ENCODE measurements at places on chromosomes 12 and 14.

DNA sequence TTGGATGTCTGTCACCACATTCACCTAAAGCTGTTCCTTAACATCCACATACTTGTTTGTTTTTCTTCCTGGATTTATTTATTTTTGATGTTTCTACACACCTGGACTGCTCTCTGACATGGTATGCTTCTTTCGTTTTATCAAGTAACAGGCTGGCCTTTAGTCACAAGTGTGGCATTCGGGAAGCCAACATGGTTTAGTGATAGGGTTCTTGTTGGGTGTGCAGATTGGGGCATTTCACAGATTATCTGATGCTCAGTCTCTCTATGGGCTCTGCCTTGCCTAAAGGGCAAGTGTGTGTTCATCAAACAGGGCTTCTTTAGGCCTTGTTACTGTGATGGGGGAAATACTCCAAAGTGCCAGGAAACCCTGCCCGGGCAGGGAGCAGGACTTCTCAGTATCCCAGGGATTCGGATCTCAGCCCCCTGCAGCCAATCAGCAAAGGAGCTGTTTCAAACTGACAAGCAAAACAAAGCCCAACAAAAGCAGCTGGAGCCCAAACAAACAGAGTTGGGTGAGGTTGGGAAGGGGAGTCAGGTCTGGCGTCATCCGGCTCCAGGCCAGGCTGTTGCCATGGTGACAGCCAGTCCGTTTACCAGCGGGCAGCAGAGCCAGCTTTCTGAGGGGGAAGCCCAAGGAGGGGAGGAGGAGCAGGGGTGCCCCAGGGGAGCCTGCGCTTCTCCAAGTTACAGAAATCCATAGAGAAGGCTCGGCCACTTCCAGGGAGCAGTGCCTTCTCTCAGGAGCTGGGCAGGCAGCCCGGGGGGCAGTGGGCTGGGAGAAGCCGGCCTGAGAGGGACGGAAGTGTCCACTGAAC, 31.9 kb downstream of the FOS start:
- peak; percentile 81 for DNase-seq

DNA sequence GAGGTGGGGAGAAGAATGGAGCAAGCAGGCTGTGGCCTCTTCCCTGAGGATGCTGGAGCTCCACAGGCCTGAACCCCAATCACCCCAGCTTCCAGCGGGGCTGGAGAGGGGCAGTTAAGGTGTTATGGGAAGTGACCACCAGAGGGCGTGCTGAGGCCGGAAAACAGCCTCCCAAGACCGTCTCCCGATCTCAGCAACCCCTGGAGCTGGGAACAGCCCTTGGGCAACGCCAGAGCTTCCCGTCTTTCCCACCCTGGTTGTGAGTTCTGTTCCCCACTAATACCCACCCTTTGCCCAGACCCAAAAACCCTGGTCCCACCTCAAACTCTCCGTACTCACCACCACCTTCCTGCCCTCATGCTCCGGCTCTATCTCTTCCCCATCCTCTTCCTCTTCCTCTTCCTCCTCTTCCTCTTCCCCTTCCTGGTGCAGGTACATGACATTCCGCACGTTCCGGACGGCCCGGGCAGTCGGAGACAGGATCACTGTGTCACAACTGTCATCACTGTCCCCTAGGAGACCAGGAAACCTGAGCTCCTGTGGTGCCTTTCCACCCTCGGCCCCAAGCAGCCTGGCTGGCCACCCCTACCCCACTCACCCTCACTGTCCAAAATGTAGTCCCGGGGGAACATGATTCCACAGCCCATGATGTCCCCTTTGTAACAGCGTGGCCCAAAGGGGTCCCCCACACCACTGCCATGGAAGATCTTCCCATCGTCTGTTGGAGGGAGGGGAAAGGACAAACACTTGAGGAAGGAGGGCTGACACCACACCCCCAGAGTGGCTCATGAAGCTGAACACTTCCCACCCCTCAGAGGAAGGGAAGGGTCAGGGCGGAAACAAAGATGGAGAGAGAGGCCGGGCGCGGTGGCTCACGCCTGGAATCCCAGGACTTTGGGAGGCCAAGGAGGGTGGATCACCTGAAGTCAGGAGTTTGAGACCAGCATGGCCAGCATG, 12.9 kb downstream of the SPRYD3 start:
- no peak for DNase-seq

DNA sequence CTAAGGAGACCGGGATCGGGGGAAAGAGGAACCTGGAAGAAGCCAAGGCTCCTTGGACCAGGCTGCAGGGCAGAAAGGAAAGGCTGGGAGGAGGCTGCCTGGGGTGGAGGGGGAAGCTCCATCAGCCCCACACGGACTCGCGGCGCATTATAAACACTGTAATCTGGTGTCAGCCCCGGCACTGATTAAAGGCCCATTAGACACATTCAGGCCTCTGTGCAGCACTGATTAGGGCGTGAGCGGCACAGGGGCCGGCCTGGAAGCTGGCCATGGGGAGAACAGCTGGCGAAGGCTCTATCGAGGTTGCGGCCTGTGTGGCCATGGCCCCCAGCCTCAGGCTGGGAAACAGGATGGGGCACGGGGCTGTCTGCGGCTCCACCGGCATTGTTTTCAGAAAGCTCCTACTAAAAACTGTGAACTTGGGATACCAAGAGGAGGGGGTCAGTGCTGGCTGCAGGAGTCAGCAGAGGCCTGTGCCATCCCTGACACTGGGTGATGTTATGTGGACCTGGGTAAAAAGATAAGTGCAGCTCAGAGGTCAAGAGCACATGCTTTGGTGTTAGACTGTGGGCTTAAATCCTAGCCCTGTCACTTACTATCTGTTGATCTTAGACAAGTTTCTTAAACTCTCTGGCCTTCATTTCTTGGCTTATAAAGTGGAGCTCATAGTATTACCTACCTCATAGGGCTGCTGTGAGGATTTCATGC, 10.6 kb downstream of the ACVRL1 start:
- no peak for DNase-seq

- no peak for DNase-seq
Measured at GRCh38 chr12:132395908-132396305, 66.5 kb upstream of the GALNT9 start.

DNA sequence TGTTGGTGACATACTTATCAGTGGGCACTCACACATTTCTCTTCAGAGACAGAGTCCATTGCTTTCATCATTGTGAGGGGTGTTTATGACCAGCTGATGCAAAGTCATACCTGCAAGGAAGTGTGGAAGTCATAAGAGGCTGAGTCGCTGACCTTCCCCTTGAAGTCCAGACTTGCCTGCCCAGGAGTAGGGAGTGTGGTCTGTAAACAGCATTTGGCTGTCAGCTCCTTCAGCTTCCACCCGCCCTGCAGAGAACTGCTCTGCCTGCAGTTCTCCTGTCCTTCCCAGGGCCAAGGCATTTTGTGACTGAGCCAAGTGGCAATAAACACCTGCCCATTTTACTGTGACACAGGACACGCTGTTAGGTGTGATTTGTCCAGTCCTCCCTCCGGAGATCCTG, 801.3 kb downstream of the BCL11B start:
- no peak for DNase-seq

GRCh38 chr14:57345106-57345505, 45.3 kb upstream of the NAA30 start:
- no peak for DNase-seq

DNA sequence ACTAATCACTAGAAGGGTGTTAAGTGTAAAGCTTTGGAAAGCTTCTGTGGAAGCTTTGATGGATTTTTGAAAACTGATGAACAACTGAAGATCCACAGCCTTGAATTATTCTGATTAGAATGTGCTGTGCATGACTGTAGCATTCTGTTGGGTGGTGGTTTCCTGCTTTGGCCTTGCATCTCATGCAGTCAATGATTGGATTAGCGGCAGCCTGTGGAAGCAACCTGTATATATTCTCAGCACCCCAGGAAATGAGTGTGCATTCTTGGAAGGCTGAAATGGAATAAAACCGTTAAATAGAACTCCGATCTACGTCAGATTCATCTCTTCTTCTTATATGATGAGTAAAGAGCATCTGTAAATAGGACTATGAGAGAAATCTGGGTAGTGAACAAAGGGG, 120.2 kb downstream of the SLC16A7 start:
- DNase-seq: no peak

DNA sequence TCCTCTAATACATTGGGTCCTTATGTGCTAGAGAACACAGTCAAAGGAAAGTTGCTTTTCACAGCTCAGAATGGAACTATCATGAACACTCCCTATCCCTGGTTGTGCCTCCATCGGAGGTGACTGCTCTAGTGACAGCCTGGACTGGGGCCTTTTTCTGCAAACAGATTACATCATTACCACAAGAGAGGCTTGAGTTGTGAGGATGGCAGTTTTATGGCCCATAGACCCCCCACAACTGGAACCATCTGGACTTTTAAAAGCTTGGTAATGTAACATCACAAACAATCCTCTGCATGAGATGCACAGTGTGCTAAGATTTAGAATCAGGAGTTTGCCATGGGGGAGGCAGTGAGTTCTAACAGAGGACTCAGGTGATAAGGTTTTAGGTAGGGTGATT, 46.6 kb upstream of the WSCD2 start:
- no peak for DNase-seq

DNA sequence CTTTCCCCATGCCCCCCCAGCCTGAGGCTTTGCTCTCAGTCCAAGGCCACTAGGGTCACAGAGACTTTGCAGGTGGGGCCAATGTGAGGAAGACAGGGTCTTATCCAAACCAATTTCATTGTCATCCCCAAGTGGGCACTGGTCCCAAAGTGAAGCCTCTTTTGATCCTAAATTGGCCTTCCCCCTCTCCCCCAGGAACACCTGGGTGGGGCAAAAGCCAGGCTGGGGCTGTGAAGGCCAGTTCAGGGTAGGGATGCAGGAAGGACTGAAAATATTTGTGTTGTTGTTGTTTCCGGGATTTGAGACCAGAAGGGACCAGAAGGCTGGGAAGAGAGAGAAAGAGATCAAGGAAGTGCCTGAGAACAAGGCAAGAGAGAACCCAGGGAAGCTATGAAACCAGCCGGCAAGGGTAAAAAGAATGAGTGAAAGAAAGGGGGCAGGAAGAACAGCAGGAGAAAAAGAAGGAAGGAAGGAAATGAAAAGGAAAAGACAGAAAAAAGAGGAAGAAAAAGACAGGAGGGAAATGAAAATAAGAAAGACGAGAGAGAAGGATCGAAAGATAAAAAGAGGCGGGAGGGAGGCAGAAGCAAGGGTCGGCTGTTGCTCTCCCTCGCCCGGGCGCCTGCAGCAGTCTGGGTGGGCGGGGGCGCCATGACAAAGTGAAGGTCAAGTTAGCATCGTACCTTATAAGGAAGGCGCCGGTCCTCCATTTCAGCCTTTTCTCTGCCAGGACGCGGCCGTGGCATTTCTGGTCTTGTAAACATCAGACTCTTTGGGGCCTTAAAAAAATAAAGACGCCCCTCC, 7.4 kb upstream of the HOXC11 start:
- peak; percentile 84 for DNase-seq

GRCh38 chr14:22226381-22226780, 362.6 kb downstream of the DAD1 start:
- no peak for DNase-seq

DNA sequence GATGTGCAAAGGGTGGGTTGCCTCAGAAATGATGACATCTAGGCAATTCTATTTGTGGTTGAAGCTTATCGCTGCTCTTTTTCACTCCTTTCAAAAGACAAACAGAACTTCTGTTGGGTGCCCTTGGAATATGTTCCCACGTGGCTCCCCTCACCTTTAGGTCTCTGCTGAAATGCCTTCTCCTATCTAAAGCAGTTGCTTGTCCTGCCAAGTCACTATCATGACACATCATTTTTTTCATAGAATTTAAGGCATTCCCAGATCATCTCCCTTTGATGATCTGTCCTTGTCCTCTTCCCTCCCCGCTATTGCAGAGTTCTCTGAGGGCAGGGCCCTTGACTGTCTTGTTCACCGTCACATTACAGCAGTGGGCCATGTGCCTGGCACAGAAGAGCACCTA, 75.7 kb downstream of the PTPRB start:
- no peak for DNase-seq

- peak; percentile 9 for DNase-seq
Measured at GRCh38 chr12:128078301-128078971, 188.5 kb upstream of the TMEM132C start.

- DNase-seq: no peak
Measured at GRCh38 chr14:69972755-69973154, 93.5 kb downstream of the SMOC1 start.

- DNase-seq: no peak
Measured at GRCh38 chr12:107229827-107230226, 136.5 kb upstream of the CRY1 start.
